RWPE1 (cell line): ENCODE measurements at places on chromosomes 6 and 20.

DNA sequence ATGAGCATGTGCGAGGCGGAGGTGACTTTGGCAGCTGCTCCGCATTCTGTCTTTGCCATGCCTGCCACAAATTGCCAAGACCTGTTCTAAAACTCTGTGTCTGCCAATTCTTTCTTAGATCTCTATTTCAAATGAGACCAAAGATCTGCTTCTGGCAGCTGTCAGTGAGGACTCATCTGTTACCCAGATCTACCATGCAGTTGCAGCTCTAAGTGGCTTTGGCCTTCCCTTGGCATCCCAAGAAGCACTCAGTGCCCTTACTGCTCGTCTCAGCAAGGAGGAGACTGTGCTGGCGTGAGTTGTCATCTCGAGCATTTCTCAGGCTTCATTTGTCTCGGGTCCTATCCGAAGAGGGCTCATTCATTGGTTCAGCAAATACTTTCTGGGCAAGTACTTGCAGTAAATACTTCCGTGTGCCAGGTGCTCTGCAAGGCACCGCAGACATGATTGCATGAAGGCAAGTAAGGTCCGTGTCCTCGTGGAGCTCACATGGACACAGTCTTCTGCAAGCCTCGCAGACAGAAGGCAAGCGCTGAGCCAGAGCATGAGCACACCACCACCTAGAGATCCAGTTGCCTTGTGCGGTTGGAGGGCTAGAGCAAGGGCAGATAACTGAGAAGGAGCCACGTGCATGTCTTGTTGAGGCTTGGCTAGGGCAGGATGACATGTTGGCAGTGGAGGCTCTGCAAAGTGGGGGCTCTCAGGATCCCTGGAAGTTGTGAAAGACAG, 19.7 kb upstream of the MROH8 start:
- no peak for DNase-seq

GRCh38 chr6:84411060-84411629, 183.7 kb upstream of the CEP162 start:
- DNase-seq: peak; percentile 22

DNA sequence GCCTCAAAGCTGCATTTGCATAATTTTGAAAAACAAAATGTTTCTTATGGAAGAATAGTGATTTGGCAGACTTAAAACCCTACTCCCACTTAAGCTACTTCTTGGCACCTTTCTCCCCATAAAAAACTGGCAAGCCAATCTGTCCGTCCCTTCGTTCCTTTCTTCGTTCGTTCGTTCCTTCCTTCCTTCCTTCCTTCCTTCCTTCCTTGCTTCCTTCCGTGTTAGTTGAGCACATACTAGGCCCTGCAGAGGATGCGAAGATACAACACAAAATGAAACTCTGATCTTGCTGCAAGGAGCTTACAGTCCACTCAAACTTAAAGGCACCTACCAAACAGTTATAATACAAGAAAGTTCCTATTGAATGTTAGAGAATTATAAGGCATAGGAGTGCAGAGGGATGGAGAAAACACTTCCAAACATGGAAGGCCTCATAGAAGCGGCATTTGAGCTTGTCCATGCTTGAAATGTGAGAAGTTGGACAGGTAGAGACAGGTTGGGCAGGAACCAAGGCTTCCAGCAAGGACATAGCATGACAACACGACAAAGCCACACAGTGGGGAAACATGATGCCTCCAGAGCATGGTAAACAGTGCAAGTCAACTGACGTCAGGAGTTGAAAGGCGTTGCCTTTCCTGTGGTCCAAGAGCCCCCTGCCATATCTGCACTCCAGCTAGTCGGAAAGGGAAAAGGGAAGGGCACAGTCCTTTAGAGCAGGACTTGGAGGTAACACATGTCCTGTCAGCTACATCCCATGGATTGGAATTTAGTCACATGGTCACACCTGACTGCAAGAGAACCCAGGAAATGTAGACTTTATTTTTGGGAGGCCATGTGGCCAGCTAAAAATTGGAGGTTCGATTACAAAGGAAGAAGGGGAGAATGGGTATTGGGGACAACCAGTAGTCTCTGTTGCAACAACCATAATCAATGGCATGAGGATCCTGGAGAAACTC, 7.0 kb downstream of the PNPLA1 start:
- DNase-seq: no peak

DNA sequence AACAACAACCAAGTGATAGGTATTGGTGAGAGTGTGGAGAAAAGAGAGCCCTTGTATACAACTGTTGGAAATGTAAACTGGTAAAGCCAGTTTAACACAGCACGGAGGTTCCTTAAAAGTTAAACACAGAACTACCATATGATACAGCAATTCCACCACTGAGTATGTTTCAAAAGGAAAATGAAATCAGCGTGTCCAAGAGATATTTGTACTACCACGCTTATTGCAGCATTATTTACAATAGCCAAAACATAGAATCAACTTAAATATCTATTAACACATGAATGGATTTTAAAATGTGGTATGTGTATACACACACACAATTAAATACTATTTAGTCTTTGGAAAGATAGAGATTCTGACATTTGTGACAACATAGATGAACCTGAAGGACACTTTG, 1.1 kb downstream of the PTCHD4 start:
- no peak for DNase-seq

- DNase-seq: no peak
These were observed 81.8 kb downstream of the NFATC2 start for GRCh38 chr20:51460569-51461265.

- no peak for DNase-seq
These were observed 108.5 kb downstream of the MAN1A1 start for GRCh38 chr6:119241111-119241465.

DNA sequence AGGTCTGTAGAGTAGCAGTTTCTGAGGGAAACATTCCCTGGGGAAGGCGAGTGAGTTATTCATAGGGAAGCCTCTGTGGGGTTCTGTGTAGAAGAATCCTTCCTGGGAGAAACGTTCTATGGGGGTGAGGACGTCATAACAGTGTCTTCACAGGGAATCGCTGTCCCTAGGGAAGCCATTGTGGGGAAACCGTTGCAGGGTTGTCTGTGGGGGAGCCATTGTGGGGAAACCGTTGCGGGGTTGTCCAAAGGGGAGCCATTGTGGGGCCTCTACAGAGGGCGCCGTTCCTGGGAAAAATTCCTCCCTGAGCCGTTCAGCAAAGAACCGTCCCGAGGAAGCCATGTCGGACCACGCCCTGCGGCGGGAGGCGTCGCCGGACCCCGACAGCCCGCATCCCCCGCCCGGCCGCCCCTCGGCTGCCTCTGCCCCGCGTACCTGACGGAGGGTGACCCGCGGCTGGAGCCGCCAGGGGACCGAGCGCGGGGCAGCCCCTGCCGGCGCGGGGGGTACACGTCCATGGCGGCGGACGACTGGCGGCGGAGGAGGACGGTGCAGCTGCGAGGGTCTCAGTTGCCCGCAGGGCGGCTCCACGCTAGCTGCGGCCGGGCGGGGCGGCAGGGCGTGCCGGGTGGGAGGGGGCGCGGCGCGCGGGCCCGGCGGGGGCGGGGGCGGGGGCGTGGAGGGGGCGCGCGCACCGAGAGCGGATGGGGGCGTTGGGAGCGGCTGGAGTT, at the start of gene DNAAF9:
DNAAF9 (minus strand) TSS at position 630 of the 731 bp plus-strand sequence; CDS start at position 518, 112 bp downstream.
- peak; percentile 59 for DNase-seq

DNA sequence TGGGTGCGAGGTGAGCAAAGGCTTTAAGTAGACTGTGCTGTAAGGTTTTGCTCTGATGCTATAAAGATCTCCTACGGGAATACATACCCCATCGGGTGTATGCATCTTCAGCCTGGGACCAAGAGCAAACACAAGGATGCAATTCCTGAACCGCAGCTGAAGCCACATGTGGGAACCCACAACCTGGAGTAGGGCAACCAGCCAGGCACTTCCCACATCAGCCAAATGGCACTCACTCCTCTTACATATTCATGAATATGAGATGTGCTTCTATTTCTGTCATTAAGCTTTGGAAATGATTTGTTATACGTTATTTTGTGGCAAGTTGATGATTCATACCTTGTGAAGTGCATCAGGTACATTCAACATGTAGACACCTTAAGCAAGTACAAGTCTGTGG, 619.2 kb downstream of the C6orf118 start:
- no peak for DNase-seq

- DNase-seq: no peak
These were observed 22.4 kb downstream of the TRMT6 start for GRCh38 chr20:5927749-5928462.

DNA sequence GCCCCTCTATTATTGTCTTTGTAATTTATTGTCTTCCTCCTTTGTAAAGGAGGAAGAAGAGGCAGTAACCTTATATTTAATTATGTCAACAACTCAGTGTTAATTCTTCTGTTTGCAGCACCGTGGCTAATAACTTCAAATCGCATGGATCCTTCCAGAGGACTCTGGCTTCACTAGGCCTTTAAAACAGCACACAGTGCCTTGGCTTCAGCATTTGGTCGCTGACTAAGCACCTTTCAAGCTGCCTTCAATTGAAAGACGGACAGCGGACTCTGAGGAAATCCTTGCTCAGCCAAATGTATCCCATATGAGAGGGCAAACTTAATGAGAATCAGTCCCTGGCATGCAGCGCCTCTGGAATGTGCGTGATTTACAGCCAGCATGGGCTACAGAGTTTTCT, 64.2 kb downstream of the SGK1 start:
- DNase-seq: no peak

- no peak for DNase-seq
These were observed 47.3 kb upstream of the DYNLRB1 start for GRCh38 chr20:34468951-34469350.

GRCh38 chr6:52994031-52994838, 849 bp downstream of the GSTA4 start:
- peak; percentile 20 for DNase-seq

GRCh38 chr6:116973976-116974375, 96.9 kb downstream of the RFX6 start:
- DNase-seq: no peak

- DNase-seq: no peak
These were observed 120.9 kb downstream of the MANEA start for GRCh38 chr6:95698271-95698670.

GRCh38 chr6:28769626-28770402, 154.0 kb downstream of the TRIM27 start:
- DNase-seq: peak; percentile 53

DNA sequence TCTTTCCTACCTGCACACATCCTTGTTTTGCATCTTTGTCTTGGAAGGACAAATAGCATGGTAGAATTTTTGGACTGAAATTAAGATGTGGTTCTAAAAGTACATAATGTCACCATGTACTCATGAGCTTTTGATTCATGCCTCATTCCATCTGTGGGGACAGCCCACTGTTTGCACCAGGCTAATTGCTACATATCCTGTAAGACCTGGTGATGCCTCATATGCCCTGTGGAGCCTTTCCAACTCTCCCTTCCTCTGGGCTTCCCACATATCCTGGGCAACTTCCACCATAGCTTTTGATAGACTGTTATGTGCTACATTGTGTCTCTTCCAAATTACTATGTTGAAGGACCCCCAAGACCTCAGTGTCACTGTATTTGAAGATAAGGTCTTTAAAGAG, 213.6 kb upstream of the PREP start:
- no peak for DNase-seq

DNA sequence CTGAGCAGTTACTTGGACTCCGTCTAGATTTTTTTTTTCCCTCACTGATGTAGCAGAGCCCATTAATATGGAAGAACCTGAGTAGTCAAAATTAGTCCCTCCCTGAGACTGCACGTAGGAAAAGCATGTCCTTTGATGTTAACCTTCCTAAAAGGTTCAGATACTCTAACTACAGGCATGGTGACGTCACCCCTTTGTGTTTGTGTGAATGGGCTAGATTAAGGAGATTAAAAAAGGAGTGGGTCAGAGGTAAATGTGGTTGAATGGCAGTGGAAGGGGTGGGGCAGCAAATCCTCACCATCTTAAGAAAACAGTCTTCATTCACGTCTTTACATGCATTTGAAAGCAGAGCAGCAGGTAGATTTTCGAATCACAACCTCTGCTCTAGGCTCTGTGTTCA, 521.1 kb downstream of the TFAP2B start:
- DNase-seq: no peak

DNA sequence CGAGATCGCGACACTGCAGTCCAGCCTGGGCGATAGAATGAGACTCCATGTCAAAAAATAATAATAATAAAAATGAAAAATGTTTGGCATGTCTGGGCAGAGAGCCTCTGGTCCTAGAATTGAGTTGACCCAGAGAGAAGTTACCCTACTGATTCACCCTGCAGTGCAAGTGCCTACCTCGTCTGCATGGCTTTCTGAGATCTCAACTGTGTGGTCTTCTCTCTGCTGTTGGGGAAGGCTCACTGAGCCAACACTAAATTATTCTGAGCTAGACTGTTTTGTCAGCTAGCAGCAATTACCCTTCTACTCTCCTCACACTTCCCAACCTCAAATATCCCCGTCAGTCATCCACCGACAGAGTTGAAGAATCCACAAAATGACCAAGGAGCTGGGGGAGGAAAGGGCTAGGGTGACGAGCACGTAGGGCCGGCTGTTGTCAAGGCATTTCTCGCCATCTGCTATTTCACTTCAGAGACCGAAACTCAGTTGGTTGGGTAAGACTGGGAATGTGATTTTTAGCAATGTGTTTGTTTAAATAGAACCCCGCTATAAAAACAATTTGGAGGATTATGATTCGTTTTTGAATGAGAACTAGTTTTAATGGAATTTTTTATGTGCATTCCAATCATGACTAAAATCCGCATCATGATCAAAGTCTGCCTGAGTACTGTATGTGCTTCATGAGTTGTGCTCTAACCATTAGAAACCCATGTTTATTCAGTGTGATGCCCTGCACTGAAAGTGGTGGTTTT, 9.4 kb downstream of the MAS1 start:
- DNase-seq: peak; percentile 52

DNA sequence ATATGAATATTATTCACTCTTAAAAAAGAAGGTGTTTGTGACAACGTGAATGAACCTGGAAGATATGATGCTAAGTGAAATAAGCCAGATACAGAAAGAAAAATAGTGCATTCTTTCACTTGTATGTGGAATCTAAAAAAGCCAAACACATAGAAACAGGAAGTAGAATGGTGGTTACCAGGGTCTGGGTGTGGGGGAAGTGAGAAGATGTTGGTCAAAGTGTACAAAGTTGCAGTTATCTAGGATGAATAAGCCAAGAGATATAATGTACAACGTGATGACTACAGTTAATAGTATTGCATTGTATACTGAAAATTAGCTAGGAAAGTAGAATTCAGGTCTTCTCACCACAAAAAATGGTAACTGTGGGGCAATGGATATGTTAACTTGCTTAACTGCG, 151.1 kb upstream of the HCRTR2 start:
- DNase-seq: no peak

DNA sequence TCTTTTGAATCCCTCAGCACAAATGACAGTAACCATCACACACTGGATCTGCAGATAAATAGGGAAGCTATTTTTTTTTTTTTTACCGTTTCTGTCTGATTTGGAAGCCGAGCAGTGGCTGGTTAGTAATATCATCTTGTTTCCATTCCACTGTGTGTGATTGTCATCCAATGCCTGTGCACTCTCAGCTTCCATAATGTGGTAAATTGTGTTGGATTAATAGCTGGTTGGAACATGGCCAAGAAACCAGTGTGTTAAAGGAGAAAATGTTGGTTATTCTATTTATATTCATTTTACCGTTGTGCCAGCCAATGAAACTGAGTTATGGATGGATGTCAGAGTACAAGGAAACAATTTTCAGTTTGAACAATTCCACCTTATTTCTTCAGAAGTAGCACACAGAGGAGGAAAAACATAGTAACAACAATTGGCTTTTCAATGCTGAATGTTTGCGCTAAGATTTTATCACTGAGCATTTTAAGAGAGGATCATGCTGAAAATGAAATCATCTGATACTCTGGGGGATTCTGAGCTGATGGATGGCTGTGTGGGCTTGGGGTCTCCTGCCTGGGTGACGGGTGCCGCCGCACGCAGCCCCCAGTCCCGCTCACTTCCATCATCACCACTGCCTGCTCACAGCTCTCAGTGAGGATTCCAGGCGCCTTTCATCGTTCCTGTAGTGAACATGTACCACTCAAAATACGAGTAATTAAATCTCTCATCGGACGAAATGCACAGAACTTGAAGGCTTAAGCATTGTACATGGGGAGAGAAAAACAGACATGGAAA, 40.7 kb upstream of the EXOC2 start:
- no peak for DNase-seq
